ENCODE measurements at places on chromosomes 2 and 18. TPM values are rescaled to one million over a fixed set of nuclear protein-coding genes. Genes with fewer than 3 reads are reported as not detected.

- DNase-seq, result no peak
- H3K27me3 ChIP-seq, result no peaks in the 10 kb centered on the region
- H3K36me3 ChIP-seq, result no peaks in the 10 kb centered on the region
- H3K27ac ChIP-seq, result no peak overlapping the region
These were observed 594.4 kb upstream of the ID2 start for GRCh38 chr2:8087480-8087840.

ASAP2 gene
- total RNA-seq, result 72.4 TPM

DNA sequence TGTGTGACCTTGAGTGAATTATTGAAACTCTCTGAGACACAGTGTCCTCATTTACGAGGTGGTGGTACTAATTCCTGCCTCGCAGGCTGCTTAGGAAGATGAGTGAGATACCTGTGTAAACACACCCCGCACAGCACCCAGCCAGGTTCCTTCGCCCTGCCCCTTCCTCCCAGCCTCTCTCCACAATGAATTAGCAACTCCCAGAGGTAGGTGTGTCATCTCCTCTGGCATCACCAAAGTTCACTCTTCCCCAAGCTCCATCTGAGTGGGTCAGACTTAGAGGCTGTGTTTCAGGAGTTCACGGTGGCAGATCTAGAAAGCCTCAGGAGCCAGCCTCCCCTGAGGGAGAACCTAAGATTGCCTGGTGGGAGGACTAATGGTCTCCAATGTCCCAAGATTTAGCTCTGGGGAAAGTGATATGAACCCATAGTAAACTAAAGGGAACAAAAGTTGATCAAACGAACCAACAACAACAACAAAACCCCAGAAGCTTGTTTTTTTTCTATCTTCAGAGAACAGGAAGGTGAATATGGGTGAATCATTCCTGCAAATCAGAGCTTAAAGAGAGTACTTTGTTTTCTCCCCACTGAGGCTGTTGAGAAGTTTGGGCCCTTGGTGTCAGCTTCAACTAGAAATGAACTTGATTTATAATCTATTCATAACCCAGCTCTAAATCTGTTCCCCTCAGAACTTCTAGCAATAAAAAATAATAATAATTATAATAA lies 44.4 kb upstream of the NRP2 start:
- H3K36me3 ChIP-seq, result no peaks in the 10 kb centered on the region
- no peak for DNase-seq
- peaks cover 3% of the 10 kb centered on the region for H3K4me1 ChIP-seq
- H3K27me3 ChIP-seq, result no peaks in the 10 kb centered on the region
- no peak overlapping the region for H3K27ac ChIP-seq

UGT1A8 gene
- total RNA-seq, result not detected

DNA sequence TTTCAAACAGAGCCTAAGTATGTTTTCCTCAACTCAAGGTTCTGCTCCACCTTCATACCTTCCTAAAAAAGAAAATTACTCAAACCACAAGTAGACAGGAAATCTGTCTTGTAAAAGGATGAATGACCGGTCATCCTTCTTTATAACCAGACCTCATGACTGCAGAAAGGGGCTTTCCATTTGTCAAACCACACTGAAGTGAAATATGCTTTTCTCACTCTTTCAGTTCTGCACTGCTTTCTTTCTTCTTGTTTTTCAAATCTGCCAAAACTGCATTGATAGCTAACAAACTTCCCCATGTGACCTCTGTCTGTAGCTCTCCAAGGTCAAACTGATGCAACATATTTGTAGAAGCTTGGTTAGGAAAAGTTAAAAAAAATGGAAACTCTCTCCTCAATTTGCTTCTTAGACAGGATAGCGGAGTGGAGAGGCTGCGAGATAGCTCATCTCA lies 308.9 kb upstream of the CCDC68 start:
- H3K27ac ChIP-seq, result no peak overlapping the region
- no peaks in the 10 kb centered on the region for H3K27me3 ChIP-seq
- no peak overlapping the region for H3K4me3 ChIP-seq
- peaks cover 5% of the 10 kb centered on the region for H3K4me1 ChIP-seq
- no peak for DNase-seq
- no peaks in the 10 kb centered on the region for H3K36me3 ChIP-seq

DNA sequence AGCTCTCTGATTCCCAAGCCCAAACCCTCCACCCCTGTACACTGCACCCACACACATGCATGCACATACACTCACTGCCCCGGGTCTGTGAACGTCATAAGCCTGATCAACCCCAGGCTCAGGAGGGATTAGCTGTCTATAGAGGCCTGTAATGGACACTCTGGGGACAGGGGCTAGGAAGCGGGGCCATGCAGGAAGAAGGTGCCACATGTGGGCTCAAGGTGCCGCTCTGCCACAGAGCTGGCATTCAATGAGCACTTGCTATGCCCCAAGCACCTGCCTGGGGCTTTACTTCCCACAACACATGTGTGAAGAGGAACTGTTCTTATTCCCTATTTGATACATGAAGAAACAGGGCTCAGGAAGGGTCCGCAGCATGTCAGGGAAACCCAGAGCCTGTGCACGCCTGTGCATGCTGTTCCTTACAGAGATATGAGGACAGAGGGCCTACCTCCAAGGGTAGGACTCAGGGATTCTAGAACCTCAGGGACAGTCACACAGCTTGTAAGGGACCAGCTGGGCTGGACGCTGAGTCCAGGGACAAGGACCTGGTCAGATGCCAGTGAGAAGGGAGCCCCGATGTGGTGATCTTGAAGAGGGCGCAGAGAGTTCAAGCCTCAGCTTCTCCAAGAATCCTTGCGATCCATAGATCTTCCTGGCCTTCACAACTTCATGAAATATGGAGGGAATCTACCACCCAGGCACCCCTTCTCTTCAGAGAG lies 5.0 kb downstream of the BIN1 start:
- H3K27me3 ChIP-seq, result no peaks in the 10 kb centered on the region
- H3K27ac ChIP-seq, result no peak overlapping the region
- H3K4me3 ChIP-seq, result no peak overlapping the region
- no peak for DNase-seq
- H3K4me1 ChIP-seq, result no peaks in the 10 kb centered on the region
- no peaks in the 10 kb centered on the region for H3K36me3 ChIP-seq
